GM19239 (cell line): ENCODE measurements at places on chromosomes 16 and 17.

- no peak for DNase-seq
These were observed 38.4 kb upstream of the STAC2 start for GRCh38 chr17:39264119-39264518.

DNA sequence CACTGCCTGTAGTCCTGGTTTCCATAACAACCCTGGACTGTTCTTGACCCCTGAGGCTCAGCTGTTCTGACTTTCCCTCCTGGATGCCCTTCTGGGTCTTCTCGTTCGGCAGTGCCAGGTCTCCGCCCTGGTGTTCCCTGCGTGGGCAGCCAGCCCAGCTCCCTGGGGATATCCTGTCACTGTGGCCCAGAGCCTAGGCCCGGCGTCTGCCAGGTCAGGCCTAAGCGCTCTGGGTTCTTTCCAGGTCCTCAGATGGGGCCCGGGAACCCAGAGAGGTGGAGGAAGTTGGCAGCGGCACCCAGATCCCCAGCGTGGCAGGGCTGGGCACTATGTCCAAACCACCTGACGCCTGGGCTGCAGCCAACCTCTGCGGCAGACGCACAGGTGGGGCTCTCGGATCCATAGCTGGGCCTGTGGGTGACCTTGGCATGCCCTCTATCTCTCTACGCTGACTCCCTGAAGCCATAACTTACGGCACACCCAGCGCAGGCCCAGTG is 12.5 kb upstream of the ATP2A3 start:
- no peak for DNase-seq

GRCh38 chr16:31168848-31169247 is 11.1 kb upstream of the FUS start:
- no peak for DNase-seq

DNA sequence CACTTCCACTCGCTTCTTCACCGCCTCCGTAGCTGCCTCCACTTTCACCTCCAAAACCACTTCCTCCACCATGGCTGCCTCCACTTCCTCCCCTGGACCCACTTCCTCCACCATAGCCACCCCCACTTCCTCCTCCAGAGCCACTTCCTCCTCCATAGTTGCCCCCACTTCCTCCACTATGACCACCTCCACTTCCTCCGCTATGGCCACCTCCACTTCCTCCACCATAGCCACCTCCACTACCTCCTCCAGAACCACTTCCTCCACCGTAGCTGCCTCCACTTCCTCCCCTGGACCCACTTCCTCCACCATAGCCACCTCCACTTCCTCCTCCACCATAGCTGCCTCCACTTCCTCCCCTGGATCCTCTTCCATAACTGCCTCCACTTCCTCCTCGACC is 4.5 kb downstream of the KRT9 start:
- no peak for DNase-seq

DNA sequence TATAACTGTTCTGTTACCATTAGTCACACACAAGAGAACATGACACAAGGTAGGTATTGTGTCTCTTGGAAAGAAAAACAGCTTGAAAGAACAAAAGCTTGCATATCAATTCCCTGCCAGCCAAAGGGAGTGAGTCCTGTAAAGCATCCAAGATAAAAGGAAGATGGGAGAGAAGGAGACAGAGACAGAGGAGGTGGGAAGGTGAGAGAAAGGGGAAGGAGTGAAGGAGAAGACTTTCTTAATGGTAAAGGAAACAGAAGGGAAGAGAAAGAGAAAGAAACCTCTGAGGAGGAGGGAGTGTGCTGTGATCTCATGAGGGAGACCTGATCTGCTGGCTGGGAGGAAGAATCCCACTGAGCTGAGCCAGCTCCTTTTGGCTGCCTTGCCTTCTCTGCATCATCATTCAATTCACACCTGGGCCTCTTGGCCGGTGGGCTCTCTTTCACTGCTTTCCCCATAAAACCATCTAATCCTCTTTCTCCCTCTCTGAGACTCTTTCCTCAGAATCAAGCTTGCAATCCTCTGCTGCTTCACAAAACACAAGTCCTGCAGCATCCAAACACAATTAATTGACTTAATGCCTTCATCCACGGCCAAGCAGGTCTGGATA is 271.6 kb downstream of the ABCC12 start:
- DNase-seq = no peak

DNA sequence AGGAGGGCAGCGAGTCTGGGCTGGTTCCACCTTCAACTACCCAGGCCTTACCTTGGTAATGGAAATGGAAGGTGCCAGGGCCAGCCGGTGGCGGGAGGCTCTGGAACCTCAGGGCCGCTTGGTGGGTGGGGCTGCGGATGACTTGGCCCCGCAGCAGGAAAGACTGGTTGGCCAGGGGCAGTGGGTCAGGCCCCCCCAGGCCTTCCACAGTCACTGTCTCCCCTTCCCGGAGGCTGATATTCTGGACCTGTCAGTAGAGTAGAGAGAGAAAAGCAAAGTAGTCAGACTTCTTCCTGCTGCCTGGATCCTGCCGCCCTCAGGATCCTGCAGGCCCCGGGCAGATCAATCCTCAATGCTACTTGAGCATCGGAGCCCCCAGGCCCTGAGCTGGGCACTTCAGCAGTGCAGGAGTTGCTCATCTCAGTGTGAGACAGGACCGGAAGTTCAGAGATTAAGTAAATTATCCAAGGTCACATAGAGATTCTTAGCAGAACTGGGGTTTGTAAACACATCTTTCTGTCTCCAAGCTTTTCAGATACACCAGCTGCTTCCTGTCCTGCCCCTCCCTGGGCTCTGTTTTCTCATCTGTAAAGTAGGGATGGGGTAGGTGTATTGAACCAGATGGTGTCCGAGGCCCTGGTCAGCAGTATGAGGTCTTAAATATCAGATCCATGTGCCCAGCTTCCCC is 18.5 kb upstream of the PHF12 start:
- DNase-seq = no peak

- DNase-seq = peak; percentile 61
These were observed 6.9 kb upstream of the ACTG1 start for GRCh38 chr17:81519284-81520020.

DNA sequence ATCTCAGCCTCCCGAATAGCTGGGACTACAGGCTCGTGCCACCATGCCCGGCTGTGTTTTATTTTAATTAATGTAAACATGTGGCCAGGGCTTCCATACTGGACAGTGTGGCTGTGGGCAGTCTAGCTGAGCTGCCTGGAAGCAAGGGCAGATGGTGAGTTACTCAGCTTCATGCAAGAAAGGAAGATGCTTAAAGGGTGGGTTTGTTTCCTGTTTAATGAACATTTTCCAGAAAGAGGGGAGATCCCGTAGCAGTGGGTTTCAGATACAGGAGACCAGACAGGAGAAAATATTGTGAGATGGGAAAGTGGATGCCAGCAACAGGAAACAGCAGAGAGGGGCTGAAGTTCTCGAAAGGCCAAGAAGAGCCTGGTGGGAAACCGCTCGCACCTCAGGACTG is 7.3 kb downstream of the MAPK8IP3 start:
- no peak for DNase-seq

DNA sequence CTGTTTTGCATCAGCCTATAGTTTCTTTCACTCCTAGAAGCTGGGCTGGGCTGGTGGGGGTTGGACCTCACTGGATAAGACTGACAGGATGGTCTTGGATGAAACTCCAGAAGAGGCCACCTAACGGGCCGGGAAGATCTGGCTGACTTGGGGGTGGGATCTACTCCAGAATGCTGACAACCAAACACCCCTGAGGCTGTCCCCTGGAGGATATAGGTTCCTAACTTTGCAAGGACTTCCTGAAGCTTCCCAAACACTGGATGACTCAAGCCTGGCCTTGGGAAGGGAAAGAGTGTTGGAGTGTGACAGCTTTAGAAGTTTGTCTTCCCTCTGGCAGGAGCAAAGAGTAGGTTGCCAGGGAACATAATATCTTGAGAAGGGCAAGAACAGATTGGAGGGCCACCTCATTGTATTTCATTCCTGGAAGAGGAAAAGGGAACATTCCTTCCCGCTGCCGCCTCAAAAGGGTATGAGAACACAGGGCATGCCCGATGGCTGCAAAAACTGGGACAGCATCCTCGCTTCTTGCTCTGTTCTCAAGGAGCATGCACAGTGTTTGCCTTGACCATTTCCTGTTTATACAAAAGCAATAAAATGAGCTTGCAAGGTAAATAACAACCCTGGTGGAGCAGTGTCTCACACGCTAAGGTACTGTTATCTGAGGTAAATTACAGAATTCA is 6.8 kb upstream of the CYB5B start:
- DNase-seq = no peak

DNA sequence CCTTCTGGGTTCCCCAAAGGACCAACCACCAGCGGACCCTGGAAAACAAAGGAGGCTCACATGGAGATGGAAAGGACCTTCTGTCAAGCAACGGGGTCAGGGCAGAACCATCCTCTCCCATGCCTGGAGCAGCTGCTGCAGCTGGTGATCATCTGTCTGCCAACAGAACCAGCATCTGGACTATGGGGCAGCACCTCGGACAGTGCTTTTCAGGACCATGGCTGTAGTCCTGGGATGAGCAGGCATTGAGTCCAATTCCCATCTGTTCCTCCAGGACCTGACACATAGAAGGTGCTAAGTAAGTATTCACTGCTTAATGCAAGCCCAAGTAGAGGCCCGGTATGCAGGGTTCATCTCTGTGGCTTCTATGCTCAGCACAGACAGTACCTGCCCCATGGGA is 304.7 kb downstream of the XYLT1 start:
- DNase-seq = no peak

GRCh38 chr17:54280741-54281140 is 458.0 kb downstream of the KIF2B start:
- DNase-seq = no peak

DNA sequence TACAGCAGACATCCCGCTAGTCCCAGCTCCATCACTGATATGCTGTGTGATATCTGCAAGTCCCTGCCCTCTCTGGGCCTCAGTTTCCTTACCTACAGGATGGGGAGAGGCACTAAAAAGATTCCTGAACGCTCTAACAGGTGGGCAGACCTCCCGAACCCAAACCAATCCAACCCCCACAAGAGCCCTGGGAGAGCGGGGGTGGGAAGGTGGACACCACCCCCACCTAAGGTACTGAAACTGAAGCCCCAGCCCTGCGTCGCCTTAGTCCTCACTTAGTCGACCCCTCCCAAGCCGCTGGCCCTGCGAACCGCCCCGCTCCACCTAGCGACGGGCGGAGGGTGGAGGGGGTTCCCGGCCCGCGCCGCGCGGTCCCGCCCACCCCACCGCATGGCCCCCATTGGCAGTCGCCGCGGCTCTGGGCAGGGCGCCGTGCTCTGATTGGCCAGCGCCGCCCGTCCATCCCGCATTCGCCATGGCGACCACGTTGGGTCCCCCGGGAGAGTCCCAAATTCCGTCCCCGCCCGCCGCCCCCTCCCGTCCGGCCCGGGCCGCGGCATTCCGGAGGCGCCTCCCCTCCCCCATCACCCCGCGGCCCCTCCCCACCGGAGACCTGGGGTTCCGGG is 578 bp downstream of the CCDC102A start:
- DNase-seq = peak; percentile 90

DNA sequence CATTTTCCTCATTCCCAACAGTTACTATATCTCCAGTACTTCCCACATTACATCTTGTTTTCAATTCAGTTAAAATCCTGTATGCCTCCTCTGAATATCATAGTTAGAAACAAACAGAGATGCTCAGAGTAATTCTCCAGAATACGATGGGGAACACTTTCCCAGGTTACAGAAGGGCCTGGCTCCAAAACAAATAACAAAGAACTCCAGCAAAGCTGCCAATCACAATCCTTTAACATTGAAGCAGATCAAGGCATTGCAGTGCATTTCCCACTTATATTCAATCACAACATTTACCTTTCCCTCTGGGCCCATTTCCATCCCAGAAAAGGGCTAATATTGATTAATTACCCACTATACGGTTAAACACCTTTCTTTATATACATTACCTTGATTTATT is 29.4 kb upstream of the PMFBP1 start:
- no peak for DNase-seq

- no peak for DNase-seq
These were observed 66.7 kb upstream of the TANC2 start for GRCh38 chr17:62899361-62899760.

DNA sequence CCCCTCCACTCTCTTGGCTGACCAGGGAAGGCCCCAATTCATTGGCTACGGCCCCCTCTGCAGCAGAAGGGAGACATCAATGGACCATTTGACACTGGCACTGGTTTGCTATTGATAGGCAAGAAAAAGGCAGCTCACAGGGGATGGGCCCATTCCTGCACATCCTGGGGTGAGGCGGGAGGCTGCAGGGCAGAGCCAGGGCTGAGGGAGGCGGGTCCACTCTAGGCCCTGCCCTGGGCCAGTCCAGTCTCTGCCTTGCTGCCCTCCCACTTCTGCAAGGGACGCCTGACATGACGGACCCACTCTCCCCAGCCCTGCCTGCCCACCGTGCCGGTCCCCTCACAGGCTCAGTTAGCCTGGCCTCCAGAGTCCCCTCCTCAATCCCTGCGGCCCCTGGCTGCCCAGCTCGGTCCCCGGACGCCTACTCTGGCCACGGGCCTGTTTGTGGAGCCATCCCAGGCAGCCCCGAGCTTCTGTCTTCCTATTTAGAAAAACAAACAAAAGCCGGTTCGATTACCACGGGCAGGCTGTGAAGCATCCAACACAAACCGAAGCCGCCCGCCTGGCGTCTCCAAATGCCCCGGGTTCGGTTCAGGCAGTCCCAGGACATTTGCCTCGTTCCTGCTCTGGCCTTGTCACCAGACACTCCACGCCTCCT is 160.7 kb downstream of the IRX5 start:
- DNase-seq = no peak

- no peak for DNase-seq
These were observed 58.1 kb downstream of the SLFN11 start for GRCh38 chr17:35315283-35315682.

DNA sequence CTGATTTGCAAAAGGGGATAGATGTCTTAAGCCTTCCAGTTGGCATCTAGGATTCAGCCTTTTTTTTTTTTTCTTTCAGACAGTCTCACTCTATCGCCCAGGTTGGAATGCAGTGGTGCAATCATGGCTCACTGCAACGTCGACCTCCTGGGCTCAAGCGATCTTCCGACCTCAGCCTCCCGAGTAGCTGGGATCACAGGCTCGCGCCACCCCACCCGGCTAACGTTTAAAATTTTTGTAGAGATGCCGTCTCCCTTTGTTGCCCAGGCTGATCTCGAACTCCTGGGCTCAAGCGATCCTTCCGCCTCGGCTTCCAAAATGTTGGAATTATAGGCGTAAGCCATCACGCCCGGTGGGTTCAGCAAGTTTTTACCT is 571 bp upstream of the CCP110 start:
- no peak for DNase-seq

- no peak for DNase-seq
These were observed 75.6 kb downstream of the RMI2 start for GRCh38 chr16:11420895-11421294.

GRCh38 chr17:75011401-75012095 is 922 bp upstream of the MRPL58 start:
- DNase-seq = no peak

- no peak for DNase-seq
These were observed 6.2 kb downstream of the SLC47A1 start for GRCh38 chr17:19539841-19540311.

- no peak for DNase-seq
These were observed 33.8 kb upstream of the GHDC start for GRCh38 chr17:42227849-42228700.

DNA sequence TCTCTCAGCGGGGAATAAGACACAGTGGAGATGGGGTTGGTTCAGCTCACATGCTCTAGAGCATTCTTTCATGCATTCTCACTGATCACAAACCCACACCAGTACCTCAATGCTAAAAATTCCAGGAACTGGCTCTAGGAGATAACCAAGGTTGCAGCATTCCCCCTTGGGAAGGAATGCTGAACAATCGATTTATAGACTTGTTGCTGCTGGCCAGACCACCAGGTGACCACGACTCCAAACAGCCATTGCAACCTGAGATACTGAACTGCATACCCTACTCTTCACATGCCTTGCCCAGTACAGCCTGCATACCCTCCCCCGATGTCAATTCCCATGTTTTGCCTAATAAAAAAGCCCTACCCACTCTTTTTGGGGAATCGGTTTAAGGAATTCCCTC is 75.1 kb upstream of the GPRC5B start:
- DNase-seq = no peak
